Urinary bladder (tissue), 4 donors: ENCODE measurements at places on chromosomes 3 and 15. TPM values are rescaled to one million over a fixed set of nuclear protein-coding genes. Genes with fewer than 3 reads are reported as not detected.

The MAP6D1 gene
- 2.0 TPM for total RNA-seq

The GOLGA6B gene
- 0.26 TPM for total RNA-seq

The GABRB3 gene
- total RNA-seq, result 2.3 TPM

The IDH2 gene
- 85.0 TPM for total RNA-seq

The GOLGA6L6 gene
- not detected for total RNA-seq

The TMEM108 gene
- total RNA-seq, result 2.3 TPM

The LRRK1 gene
- 9.9 TPM for total RNA-seq

The EFCC1 gene
- 5.7 TPM for total RNA-seq

- no peak for DNase-seq
Measured at GRCh38 chr3:10992017-10992942, at the start of gene SLC6A1. TSS of gene SLC6A1 (plus strand) at chr3:10992748. CDS start at chr3:11017212, 24,464 bp downstream.

DNA sequence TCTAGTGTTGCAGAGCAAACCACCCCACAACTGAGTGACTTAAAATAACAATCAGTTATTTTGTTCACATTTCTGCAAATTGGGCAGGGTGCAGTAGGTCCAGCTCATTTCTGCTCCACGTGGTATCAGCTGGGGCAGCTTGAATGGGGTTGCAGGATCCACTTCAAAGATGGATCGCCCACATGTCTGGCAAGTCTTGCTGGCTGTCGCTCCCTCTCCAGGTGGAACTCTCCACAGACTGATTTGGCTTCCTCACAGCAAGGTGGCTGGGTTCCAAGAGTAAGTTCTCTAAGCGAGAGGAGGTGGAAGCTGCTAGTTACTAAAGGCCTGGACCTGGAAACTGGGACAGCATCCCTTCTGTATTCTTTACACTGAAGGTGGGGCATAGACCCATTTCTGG is 213.3 kb downstream of the SLC9A9 start:
- DNase-seq, result no peak

- no peak for DNase-seq
Measured at GRCh38 chr3:8266730-8267131, 234.9 kb upstream of the LMCD1 start.

- no peak for DNase-seq
Measured at GRCh38 chr3:115790759-115791158, 167.4 kb downstream of the GAP43 start.

- DNase-seq, result peak; percentile 57
Measured at GRCh38 chr3:195583831-195584542, at the start of gene APOD. TSS of gene APOD (minus strand) at chr3:195583940. CDS start at chr3:195579461, 4,479 bp downstream.

GRCh38 chr3:72245183-72245811 is 460.3 kb upstream of the PROK2 start:
- no peak for DNase-seq
